Stimulated activated CD8-positive, alpha-beta memory T cell treated with anti-CD3 and anti-CD28 coated beads, Interleukin-15, amount 100 ng/mL, for 24 hours (primary cell): ENCODE measurements at places on chromosomes 4 and X.

DNA sequence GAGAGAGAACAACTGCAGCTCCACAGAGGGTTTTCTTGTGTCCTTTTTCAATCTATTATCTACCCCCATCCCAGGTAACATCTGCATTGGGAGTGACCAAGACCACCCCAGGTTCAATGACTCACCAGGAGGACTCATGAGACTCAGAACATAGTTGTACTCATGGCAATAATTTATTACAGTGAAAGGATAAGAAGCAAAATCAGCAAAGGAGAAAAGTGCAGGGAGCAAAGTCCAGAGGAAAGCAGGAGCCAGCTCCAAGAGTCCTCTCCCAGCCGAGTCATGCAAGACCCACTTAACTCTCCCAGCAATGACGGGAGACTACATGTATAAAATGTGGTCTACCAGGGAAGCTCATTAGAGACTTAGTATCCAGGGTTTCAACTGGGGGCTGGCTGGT lies 129.5 kb upstream of the RBPJ start:
- no peak for DNase-seq

DNA sequence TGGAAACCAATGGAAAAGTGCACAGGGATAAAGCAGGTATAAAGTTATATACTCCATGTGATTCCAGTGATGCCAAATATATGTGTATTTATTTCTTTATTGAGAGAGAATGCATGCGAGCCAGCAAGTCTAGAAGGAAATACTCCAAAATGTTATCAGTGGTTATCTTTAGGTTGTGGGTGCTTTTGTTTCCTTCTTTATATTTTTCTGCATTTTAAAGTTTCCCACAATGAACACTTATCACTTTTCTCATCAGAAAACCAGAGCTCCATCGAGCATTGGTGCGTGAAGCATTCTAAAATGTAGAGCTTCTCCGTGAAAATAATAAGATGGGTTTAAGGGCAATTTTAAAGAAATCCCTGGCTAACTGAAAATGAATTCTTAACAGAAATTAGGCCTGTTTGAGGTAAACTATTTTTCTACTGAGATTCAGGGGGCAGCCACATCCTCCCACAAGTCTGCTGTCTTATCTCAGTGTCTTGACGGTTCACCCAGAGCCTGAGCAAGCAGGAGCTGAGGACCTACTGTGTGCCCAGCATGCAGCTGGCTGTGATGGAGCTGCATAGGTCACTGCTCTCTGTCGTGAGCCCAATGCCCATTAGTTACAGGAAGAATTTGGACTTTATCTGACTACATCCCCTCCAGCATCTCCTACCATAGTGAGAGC lies 18.7 kb upstream of the CD40LG start:
- DNase-seq: no peak

DNA sequence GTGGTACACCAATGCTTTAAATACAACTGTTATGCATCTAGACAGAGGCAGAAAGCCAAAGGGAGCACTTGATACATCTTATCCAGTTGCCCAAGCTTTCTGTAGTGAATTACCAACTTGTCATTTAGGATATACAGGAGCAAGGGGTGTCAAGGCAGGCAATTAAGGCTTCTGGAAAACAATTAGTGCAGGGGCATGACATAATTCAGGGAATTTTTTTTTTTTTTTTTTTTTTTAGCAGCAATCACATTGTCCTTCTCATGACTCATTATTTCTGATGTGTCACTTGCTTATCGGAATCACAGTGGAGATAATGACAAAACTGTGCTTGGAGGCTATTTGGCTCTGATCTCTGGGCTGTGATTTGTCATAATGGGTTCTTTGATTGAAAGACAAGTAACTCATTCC lies 259.5 kb downstream of the ARHGAP24 start:
- no peak for DNase-seq

GRCh38 chr4:6884341-6884870 lies 25.2 kb upstream of the TBC1D14 start:
- DNase-seq: no peak

DNA sequence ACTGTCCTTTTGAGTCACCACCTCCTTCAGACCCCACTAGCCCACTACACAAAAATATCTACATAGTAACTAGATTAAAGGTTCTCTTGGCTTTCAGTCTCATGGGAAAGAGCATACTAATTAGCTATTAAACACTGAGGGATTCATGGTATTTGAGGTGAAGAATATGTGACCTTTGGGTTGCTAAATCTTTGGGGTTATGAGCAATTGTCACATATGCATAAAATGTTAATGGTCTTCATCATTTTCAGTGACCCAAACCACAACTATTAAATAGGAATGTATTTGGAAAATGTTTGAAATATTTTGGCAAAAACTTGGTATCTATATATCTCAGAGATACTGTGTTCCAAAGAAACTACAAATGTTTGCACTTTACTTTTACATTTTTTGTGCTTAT lies 365.1 kb downstream of the MAGEB5 start:
- no peak for DNase-seq

GRCh38 chrX:19256986-19257385 lies 86.7 kb upstream of the PDHA1 start:
- DNase-seq: no peak
